ENCODE measurements at places on chromosomes 6 and 20. TPM values are rescaled to one million over a fixed set of nuclear protein-coding genes. Genes with fewer than 3 reads are reported as not detected.

DLL1 gene
- total RNA-seq = 1.7 TPM

VSX1 gene
- not detected for total RNA-seq

PLA2G7 gene
- total RNA-seq = not detected

HLA-DRA gene
- not detected for total RNA-seq

NR2E1 gene
- not detected for total RNA-seq

IPCEF1 gene
- not detected for total RNA-seq

ABHD16B gene
- total RNA-seq = not detected

OTOR gene
- total RNA-seq = not detected

SLC52A3 gene
- not detected for total RNA-seq

RIPOR3 gene
- 2.5 TPM for total RNA-seq

PEX3 gene
- total RNA-seq = 14.0 TPM

TPD52L1 gene
- 5.3 TPM for total RNA-seq

All from cardiac ventricle fibroblast (primary cell).